ENCODE measurements at places on chromosomes 11 and 22.

DNA sequence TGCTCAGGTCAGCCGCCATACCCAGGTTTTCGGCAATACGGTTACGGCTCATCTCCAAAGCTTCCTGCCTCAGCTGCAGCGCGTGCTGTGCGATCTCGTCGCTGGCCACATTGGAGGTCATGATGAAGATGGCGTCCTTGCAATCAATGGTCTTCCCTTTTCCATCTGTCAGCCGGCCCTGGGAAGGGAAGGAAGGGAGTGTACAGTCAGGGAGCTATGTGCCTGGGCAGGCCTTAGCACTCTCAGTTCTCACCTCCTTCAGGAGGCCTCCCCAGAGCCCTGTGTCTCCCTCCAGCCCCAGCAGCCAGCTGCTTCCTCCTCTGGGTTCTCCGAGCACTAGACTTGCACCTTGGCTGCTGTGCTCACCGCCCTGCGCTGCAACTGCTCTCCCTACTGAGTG lies 51.5 kb upstream of the PHOX2A start:
- no peak for DNase-seq

- no peak for DNase-seq
Observed at GRCh38 chr11:17244046-17244445, 32.5 kb upstream of the NUCB2 start.

DNA sequence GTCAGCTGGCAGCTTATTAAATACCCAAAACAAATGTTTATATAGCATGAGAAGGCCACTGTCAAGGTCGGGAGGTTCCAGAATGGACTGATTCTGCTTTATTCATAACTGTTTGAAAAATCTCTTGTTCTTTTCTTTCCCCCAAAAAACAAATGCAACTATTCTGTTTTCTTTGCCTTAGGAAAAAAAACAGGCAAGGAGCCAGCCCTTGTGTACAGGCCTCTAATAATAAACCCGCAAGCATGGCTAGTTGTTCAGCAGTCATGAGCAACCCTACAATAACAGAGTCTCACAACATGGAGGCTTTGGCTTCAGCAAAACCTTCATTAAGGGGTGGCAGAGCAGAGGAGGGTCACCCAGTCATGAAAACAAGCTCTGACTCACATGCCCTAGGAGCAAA lies 191.7 kb downstream of the KIRREL3 start:
- no peak for DNase-seq

DNA sequence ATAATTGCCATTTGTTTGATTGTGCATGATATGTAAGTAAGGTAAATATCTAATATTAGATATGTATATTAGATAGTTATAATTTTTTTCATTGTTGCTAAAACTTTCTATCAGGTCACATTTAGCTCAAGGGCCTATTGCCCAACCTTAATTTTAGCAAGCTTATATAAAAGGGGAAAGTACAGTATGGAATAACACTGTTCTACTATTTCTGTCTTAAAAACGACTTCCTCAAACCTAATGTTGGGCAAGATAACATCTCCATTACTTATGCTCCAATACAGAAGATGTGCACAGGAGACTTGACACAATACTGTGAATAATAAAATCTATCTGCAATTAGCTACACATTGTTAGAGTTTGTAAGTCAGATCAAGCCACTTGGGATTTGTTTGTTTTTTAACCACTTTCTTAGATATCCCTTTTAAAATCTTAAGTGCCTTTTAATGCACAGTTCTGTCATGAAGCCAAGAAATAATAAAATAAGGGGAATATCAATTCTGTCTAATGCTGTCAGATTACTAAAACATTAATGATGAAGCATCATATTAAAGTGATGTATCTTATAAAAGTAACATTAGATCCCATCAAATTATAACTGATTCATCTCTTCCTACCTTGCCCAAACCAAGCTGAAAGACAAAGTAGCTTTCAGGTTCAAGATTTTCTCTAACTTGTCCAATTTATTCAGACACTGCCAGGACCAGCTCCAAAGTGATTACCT lies 98.1 kb downstream of the SIK3 start:
- no peak for DNase-seq

DNA sequence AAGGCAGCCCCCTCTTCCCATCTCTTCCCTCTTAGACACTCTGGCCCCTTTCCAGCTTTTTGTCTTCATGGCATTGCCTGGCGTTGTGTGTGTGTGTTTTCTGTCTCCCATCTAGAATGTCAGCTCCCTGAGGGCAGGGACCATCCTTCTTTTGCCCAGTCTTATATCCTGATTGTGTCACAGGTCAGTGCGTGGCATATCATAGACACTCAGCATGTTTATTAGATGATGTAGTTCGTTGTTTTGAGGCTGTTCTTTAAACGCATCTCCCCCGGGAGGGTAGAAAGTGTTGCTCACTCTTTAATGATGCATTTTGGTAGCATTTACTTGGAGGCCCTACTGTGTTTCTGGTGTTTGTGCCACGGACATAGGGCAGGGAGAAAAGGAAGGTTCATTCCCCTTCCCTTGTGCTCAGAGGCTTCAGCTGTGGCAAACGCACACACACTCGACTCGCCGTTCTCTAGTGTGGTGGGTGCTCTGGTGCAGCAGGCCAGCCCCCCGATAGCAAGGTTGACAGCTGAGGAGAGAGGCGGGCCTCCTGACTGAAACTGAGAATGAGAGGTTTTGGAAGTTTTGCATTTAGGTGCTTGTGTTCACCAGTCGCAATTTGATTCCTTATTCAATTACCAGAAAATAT lies 60.2 kb downstream of the TNRC6B start:
- no peak for DNase-seq
